ENCODE measurements at places on chromosomes 3 and 15.

DNA sequence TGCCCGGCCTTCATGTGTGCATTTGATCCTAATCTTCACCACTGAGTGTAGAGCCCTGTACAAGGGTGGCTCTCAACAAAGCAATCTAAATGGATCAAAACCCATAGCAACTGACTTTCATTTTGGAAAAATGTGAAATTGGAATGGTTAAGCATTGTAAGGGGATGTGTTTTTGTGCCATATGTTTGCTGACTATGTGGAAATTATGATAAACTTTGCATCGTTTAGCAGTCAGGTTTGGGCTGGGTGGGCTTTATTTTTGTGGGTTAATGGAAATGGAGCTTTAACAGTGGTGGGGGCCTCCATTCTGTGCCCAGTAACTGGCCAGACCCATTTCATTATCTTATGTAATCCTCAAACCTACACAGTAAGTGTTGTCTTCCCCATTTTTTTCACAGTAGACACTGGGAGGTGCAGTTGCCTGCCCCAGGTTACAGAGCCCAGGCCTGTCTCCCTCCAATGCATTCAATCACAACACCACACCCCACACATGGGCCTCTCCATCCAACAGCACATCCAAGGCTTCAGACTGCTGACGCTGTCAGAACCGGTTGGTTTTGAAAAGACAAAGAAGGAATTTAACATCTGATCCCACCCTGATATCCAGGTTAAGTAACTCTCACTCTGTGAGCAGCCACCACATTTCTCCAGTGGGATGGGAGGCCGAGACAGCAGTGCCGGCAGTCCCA, 136.3 kb upstream of the ABHD17C start:
- DNase-seq: no peak

- peak; percentile 83 for DNase-seq
Measured at GRCh38 chr3:42159706-42160472, 68.7 kb downstream of the TRAK1 start.

DNA sequence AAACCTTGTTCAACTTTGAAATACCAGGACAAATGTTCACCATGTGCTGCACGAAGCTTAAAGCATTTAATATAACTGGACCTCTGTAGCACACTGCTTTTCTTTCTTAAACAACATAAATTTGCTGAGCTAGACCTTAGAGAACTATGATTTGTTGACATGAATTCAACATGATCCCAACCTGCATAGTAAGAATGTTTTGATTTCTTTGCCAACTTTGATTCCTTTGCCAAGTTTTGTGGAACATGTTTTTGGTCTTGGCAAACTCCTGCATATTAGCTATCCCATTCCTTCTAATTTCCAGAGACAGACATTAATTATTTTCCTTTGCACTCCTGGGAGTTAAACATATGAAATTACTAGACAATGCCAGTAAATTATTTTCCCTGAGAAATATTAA, 197.2 kb upstream of the RBMS3 start:
- DNase-seq: no peak

- DNase-seq: no peak
Measured at GRCh38 chr3:152874896-152875749, 40.2 kb downstream of the P2RY1 start.

- no peak for DNase-seq
Measured at GRCh38 chr3:138354376-138354775, 6.0 kb downstream of the MRAS start.

DNA sequence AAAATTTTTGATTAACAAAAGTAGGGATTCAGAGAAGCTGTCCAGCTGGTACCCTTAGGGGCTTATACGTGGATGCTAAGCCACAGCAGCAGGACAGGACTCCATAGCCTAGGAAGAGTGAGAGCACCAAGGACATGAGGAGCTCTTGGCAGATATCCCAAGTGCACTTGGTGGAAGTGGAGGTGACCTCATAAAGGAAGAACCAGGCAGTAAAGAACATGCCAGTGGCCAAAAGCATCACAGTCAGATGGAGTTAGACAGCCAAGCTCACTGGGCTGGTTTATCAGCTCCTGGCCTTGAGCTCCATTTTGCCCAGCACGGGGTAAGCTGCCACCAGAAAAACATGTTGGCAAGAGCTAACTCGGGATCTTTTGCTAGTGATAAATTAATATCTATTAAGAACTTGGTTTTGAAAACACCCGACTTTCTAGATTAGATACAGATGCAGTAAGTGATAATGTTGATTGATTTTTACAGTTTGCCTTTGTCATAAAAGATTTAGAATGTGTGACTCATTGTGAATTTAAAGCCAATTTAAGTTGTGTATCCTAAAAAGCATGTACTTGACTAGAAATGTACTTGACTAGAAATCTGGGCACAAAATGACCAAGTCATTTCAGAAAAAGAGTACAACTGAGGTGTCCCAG, 108.0 kb downstream of the CMSS1 start:
- DNase-seq: no peak

GRCh38 chr3:157087780-157088600, 72.0 kb downstream of the CCNL1 start:
- DNase-seq: peak; percentile 66

DNA sequence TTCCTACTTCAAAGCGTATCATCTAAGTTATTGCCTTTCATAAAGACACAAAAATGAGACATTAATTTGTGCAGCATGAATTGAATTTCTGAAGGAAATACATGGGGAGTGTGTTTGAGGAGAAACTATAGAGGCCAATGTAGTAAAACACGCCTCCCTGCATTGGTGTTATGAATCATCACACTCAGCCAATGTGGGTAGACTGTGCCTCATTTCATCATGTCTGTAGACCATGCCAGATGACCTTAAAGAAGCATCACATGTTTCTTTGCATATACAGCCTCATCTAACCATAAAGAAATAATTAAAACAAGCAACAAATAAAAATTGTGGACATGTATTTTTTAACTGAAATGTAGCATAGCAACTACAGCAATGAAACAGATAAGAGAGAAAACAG, 486.0 kb upstream of the ADAMTS9 start:
- no peak for DNase-seq

DNA sequence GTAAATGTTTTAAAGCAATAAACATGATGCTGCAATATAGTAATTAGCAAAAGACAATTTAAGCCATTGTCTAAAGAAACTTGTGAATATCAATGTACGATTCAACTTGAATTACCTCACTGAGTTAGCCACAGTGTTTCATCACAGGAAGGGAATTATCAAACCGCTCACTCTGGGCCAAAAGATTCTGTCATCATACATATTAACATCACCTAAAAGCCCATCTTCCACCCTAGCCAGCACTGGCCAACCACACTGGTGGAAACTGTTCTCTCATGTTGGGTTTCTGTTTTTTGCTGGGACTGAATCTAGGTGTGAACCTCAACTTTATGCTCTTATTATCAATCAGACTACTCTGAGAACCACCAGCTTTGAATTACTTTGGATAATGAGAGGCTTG, 497.7 kb upstream of the THBS1 start:
- DNase-seq: no peak

GRCh38 chr3:179174316-179174715, 26.2 kb downstream of the PIK3CA start:
- no peak for DNase-seq

DNA sequence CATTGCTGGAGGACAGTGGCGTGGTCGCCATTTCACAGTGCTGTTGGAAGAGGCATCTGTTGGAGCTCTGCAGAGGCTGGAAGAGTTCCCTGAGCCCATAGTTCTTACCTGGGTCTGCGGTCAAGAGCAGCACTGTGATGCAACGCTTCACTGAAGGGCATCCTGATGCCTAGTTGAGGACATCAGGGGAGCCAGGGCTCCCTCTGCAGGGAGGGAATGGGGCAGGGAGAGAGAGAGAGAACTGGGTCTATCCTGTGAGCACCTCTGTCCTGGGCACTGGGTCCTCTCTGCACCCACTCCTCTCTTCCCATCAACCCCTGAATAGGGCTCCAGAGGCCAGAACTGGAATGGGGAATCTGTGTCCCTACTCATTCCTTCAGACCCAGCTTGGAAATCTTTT, 23.9 kb upstream of the MOBP start:
- DNase-seq: no peak

GRCh38 chr3:52036222-52036694, 20.1 kb downstream of the DUSP7 start:
- DNase-seq: no peak

DNA sequence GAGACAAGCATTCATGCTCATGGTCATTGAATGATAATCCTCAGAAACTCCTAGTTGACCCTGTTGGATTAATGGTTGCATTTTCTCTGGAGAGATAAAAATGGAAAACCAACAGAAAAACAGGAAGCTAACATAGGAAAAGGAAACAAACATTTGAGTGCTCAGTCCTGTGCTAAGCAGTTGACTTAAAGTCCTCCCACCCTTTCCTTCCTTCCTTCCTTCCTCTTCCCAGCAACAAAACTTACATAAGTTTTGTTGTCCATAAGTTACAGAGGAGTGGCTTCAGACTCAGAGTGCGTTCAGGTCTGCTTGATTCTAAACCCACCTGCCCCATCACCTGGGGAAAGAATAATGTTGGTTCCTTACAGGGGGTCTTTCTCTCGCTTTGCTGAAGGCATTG, 163.8 kb upstream of the RGMA start:
- DNase-seq: no peak

DNA sequence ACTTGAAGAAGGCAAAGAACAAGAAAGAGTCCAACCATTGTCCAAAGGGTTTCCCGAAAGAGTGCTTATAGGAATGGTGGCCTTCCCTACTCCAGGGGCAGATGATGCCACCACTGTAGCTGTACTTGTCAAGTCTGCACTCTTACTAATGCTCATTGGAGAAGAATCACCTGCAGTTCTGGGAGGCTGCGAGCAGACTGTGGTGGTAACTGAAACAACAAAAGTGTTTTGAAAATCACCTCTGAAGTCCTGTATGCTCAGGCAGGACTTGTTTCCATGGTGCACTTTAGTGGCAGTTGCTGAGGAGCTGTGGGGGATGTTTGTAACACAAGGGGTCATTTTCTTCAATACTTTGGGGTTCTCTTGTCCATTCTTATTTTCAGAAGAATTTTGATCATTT, 36.0 kb downstream of the USF3 start:
- no peak for DNase-seq

DNA sequence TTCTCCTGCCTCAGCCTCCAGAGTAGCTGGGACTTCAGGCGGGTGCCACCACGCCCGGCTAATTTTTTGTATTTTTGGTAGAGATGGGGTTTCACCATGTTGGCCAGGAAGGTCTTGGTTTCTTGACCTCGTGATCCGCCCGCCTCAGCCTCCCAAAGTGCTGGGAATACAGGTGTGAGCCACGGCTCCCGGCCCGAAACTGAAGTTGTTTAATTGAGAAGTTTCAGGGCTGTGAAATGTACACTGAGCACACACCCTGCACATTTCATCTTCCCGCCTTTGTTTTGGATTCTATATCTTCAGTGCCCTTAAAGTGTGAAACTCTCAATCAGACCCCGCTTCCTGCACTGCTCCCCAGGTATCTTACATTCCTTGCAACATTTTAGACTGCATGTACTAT, 149.1 kb downstream of the FNDC3B start:
- DNase-seq: no peak

GRCh38 chr15:31088672-31089367, 12.7 kb downstream of the TRPM1 start:
- no peak for DNase-seq

DNA sequence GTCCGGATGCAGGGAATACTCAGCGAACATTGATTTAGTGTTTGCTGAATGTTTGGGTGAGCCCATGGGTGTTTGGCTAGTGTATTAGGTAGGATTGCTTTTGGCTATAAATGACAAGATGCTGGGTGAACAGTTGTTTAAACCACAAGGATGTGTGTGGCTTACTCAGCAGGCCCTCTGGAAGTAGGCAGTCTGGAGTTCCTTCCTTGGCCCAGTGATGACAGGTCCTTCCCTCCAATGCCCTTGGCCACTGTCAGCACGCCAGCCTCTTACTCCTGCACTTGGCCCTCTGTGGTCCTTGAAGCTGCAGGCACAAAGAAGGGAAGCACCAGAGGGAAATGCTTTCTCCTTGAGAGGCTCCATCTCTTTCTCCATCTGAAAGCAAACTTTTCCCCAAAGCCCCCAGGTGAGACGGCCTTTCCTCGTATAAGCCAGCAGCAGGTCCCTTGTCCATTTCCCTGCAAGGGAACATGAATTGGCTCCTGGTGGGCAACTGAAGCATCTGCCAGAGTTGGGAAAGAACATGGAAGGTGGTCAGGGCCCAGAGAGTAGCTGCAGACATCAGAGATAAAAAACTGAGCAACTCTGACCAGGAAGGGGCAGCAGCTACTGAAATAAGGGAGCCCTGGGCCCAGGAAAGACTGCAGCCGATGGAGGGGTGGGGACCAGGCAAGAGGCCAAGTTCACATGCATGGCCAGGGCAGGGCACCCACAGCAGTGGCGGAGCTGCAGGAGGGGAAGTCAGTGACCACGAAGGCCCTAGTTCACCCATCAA, 105.0 kb downstream of the TPRA1 start:
- no peak for DNase-seq

DNA sequence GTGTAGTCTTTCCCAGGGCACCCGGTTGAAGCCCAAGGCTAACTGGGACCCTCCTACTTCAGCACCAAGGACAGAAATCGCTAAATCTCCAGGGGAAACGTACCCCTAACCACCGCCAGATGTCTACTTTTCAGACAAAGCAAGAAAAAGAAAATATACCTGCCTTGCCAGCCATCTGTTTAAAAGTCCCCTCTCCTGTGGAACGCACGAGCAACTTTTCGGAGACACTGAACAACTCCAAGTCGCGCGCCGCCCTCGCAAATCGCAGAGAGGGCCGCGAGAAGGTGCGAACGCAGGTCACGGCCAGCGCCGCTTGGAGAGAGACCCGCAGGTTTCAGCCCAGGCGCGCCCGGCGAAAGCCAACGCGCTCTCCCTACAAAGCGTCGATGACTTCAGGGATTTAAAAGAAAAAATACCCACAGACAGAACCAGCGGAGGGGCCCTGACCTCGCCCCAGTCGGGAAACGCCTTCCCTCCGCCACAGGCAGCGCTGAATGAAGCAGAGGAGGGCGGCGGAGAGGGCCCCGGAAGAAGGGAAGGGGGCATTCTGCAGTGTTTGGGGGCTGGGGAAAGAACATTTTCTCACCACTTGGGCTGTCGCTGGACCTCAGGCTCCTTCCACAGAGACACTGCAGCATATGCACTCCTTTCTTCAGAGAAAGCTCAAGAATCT, 213.1 kb downstream of the FGF12 start:
- DNase-seq: peak; percentile 55

- no peak for DNase-seq
Measured at GRCh38 chr15:89813381-89814111, 1.1 kb downstream of the ANPEP start.

- no peak for DNase-seq
Measured at GRCh38 chr3:52325686-52326085, 9.6 kb downstream of the DNAH1 start.

GRCh38 chr3:52824037-52824436, 6.4 kb downstream of the ITIH4 start:
- no peak for DNase-seq

Data from activated CD4-positive, alpha-beta T cell treated with anti-CD3 and anti-CD28 coated beads, Interleukin-2, amount 10 ng/mL, durations not matched to agents 24 days and 14 days (primary cell).